ENCODE measurements at places on chromosomes 12 and 14.

DNA sequence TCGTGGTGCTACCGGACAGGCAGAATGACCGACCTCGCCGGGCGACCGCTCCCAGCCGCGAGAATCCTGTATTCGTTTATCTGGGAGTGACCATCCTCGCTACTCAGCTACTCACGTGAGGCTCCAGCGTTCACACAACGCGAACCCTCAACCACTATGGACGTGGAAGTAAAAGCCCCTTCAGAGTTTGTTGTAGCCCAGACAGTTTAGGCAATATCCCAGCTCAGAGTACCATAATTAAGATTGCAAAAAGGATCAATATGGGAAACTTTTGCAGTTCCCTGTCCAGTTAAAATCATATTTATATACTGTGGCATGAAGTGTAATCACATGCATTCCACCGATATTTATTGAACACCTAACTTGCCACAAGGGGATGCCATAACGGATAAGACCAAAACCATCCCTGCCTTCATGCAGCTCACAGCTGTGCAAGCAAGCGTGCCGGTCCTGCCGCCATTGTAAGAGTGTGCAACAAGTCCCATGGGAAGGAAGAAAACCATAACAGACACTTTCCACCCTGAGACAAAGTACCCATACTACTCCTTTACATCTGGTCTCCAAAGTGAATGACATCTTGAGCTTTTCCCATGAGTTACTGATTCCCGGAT is 938 bp upstream of the MAX start:
- DNase-seq: no peak
- H3K27me3 ChIP-seq: no peaks in the 10 kb centered on the region
- H3K4me3 ChIP-seq: peak overlapping the region; percentile 78
- H3K36me3 ChIP-seq: no peaks in the 10 kb centered on the region
- no peaks in the 10 kb centered on the region for H3K4me1 ChIP-seq

DNA sequence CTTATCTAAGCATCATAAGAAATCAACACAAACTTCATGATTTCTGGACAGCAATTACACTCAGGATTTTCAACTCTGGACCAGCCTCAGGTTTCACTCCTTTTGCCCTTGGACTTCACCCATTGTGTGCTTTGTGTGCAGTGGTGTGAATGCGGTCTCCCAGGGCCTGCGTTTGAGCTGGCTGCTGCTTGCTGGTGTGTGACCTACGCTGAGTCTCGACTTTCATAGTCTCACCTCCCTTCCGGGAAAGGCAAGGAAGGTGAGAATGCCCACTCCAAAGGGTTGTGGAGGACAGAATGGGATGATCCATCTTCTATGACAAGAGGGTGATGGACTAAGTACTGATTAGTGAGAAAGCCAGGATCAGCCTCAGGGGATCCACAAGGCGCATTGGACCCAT is 228.8 kb downstream of the C12orf75 start:
- no peak for DNase-seq
- H3K27me3 ChIP-seq: no peaks in the 10 kb centered on the region
- peaks cover 18% of the 10 kb centered on the region for H3K4me1 ChIP-seq
- H3K27ac ChIP-seq: no peak overlapping the region
- no peaks in the 10 kb centered on the region for H3K36me3 ChIP-seq

- peak overlapping the region; percentile 60 for H3K27ac ChIP-seq
- H3K27me3 ChIP-seq: no peaks in the 10 kb centered on the region
- no peaks in the 10 kb centered on the region for H3K36me3 ChIP-seq
- H3K4me3 ChIP-seq: peak overlapping the region; percentile 51
These were observed 1.8 kb upstream of the WNK1 start for GRCh38 chr12:750366-751191.

DNA sequence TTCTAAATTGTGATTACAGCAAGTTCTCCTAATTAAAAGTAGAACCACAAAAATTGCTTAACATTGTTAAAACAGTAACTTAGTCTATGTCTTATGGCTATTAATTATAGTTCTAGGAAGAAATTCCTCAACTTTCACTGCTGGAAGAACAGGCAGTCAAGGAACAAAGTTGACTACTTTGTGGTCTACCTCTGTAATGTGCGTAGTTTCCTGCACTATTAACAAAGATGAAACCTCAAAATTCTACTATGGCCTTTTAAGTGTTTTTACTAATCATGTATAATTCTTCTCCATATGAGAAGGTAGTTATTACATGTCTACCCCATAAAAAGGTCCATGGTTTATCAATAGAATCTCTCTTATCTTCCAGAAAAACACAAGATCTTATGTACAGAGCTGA is 7.6 kb downstream of the RASSF9 start:
- H3K27ac ChIP-seq: peak overlapping the region; percentile 34
- no peaks in the 10 kb centered on the region for H3K27me3 ChIP-seq

- peaks cover 3% of the 10 kb centered on the region for H3K4me1 ChIP-seq
- H3K4me3 ChIP-seq: no peak overlapping the region
- H3K27ac ChIP-seq: no peak overlapping the region
- H3K27me3 ChIP-seq: no peaks in the 10 kb centered on the region
- H3K36me3 ChIP-seq: no peaks in the 10 kb centered on the region
These were observed 238.4 kb downstream of the MED13L start for GRCh38 chr12:116039081-116039480.

GRCh38 chr14:98210045-98210672 is 1061.8 kb downstream of the BCL11B start:
- peaks cover 2% of the 10 kb centered on the region for H3K27me3 ChIP-seq
- H3K4me1 ChIP-seq: no peaks in the 10 kb centered on the region
- H3K4me3 ChIP-seq: no peak overlapping the region

DNA sequence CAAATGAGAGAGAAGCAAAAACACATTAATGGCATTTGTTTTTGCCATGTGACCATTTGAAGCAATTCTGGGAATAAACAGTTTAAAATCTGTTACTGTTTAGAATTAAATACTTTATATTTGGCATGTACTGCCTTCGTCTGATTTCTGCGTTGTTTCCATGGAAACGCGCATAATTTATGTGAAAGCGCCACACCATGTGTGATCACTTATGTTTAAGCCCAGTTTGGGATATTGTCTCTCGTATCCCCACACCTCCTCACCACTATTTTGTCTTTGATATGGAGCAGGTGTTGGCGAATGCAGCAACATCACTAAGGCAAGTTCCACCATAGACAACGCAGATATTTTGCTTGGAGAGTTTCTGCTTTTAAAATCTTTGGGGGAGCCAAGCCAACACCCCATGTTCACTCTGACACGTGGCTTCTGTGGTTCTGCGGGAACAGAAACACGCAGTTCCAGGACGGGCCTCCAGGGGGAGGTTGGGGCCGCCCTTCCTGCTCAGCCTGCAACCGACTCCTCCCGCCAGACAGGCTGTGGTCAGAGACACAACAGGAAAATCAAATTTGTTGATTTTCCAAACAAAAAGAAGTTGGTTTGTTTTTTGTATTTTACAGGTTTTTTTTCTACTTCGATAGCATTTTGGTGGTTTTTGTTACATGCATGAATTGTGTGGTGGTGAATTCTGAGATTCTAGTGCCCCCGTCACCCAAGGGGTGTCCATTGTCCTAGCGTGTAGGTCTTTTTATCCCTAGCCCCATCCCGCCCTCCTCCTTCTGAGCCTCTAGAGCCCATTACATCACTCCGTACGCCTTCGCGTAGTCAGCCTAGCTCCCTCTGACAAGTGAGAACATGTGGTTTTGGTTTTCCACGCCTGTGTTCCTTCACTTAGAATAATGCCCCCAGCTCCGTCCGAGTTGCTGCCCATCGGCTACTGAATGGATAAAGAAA is 101.9 kb upstream of the SFSWAP start:
- no peaks in the 10 kb centered on the region for H3K4me1 ChIP-seq
- H3K4me3 ChIP-seq: no peak overlapping the region
- peaks cover 2% of the 10 kb centered on the region for H3K27me3 ChIP-seq
- no peak for DNase-seq
- H3K36me3 ChIP-seq: no peaks in the 10 kb centered on the region
- H3K27ac ChIP-seq: no peak overlapping the region

- H3K4me3 ChIP-seq: no peak overlapping the region
- H3K36me3 ChIP-seq: no peaks in the 10 kb centered on the region
- H3K27ac ChIP-seq: no peak overlapping the region
- no peaks in the 10 kb centered on the region for H3K4me1 ChIP-seq
- H3K27me3 ChIP-seq: no peaks in the 10 kb centered on the region
- DNase-seq: peak; percentile 7
These were observed 164.1 kb downstream of the ATP23 start for GRCh38 chr12:58105225-58106119.

DNA sequence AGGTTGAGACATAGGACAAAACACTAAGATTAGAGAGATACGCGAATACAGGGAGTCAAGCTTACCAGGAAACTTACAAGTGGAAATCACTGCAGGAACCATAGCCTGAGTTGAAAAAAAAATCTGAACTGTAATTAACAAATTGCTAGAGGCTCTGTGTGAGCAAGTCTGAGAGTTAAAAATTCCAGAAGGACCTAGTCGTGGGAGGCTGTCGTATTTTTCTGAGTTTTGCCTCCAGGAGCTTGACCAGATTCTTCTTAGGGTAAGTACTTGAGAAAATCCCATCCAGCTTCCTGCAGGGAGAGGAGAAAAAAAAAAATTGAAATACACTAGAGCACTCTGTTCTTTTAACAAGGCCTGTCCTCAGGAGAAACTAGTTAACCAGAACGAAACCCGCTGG is 22.7 kb downstream of the DIO2 start:
- H3K4me3 ChIP-seq: no peak overlapping the region
- no peaks in the 10 kb centered on the region for H3K27me3 ChIP-seq
- no peaks in the 10 kb centered on the region for H3K36me3 ChIP-seq

DNA sequence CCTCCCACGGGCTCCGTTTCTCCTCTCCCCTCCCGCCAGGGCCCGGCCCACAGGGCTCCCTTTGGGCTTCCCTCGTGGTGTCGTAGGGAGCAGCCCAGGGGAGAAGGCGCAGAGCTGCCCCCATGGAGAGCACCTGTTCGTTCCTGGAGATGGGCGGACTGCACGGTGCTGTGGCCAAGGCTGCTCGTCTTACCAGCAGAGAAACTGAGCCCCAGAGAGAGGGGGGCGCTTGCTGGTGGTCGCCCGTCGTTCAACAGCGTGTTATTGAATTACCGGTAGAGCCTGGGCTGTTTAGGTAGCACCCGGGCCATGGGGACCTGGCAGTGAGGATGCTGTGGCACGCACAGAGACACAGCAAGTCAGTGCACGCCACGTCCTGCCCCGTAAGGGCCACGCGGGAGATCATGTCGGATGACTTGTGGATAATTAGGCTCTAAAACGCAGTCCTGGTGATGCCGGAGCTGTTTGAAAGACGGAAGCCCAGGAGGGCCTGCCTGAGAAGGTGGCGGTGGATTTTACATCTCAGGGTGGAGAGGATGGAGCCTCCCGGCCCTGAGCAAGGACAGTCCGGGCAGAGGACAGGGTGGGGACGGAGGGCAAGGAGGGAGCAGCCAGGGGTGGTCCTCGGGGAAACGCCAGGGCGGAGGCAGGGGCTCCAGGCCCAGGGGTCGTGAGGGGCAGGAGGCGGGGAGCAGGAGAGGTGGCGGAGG is 134.4 kb downstream of the ADGRD1 start:
- H3K4me1 ChIP-seq: no peaks in the 10 kb centered on the region
- H3K36me3 ChIP-seq: no peaks in the 10 kb centered on the region
- H3K27me3 ChIP-seq: no peaks in the 10 kb centered on the region
- DNase-seq: no peak

GRCh38 chr14:106610691-106611090 is 1084.3 kb downstream of the TMEM121 start:
- H3K36me3 ChIP-seq: no peaks in the 10 kb centered on the region
- H3K27me3 ChIP-seq: no peaks in the 10 kb centered on the region
- H3K4me3 ChIP-seq: no peak overlapping the region
- no peak for DNase-seq

DNA sequence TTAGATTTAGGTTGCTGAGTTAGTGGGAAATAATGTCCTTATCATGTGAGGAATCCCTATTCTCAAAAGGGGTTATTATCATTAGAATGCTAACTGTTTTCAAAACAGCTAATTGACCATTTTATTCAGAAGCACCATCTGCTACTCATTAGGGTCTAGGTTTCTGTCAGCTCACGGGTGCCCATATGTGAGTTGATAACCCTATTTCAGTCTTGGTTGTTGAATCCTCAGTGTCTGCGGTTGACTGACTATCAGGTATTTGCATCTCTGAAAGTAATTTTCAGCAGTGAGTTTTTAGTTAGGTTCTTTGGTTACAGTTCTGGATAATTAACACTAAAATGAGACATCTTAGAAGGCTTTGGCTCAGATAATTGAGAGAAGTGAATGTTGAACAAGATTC is 1404.0 kb downstream of the AACS start:
- no peak for DNase-seq
- no peak overlapping the region for H3K4me3 ChIP-seq
- no peak overlapping the region for H3K27ac ChIP-seq
- H3K36me3 ChIP-seq: no peaks in the 10 kb centered on the region

GRCh38 chr12:52119398-52120254 is 40.1 kb downstream of the SMIM41 start:
- H3K4me3 ChIP-seq: no peak overlapping the region
- no peak for DNase-seq
- H3K27ac ChIP-seq: no peak overlapping the region

DNA sequence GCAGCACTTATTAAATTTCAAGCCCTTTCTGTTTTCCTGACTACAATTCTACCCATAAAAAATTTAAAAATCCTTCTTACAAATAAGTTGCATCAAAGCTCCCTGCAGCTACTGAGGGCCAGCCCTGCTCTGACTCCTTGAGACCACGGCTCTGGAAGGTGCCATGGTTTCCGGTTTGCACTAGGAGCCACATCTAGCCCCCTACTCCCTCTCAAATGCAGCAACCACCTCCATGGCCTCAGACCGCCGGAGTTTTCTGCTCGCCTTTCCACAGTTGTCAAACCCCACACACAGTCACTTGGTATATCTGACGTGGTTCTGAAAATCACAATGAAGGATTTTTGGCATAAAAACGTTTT is 30.1 kb downstream of the P2RX4 start:
- H3K36me3 ChIP-seq: peaks cover 3% of the 10 kb centered on the region
- no peak overlapping the region for H3K27ac ChIP-seq
- H3K4me3 ChIP-seq: no peak overlapping the region
- no peaks in the 10 kb centered on the region for H3K27me3 ChIP-seq
- H3K4me1 ChIP-seq: no peaks in the 10 kb centered on the region

DNA sequence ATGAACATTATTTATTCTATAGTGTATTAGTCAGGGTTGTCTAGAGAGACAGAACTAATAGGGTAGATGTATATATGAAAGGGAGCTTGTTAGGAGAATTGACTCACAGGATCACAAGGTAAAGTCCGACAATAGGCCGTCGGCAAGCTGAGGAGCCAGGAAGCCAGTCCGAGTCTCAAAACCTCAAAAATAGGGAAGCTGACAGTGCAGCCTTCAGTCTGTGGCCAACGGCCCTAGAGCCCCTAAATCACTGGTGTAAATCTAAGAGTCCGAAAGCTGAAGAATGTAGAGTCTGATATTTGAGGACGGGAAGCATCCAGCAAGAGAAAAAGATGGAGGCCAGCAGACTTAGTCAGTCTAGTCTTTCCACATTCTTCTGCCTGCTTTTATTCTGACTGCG is 912.2 kb downstream of the FLRT2 start:
- H3K36me3 ChIP-seq: no peaks in the 10 kb centered on the region
- no peak for DNase-seq
- no peak overlapping the region for H3K4me3 ChIP-seq
- H3K27me3 ChIP-seq: no peaks in the 10 kb centered on the region
- H3K4me1 ChIP-seq: no peaks in the 10 kb centered on the region

- H3K4me1 ChIP-seq: no peaks in the 10 kb centered on the region
- H3K36me3 ChIP-seq: no peaks in the 10 kb centered on the region
- H3K27ac ChIP-seq: no peak overlapping the region
- H3K4me3 ChIP-seq: no peak overlapping the region
These were observed 12.2 kb upstream of the SPTSSA start for GRCh38 chr14:34474187-34474679.

GRCh38 chr14:85991156-85991555 is 461.2 kb downstream of the FLRT2 start:
- H3K4me1 ChIP-seq: no peaks in the 10 kb centered on the region
- H3K27ac ChIP-seq: no peak overlapping the region
- no peak overlapping the region for H3K4me3 ChIP-seq

GRCh38 chr12:112759786-112760185 is 31.8 kb upstream of the RPH3A start:
- no peaks in the 10 kb centered on the region for H3K36me3 ChIP-seq
- H3K4me3 ChIP-seq: no peak overlapping the region
- DNase-seq: no peak
- no peaks in the 10 kb centered on the region for H3K4me1 ChIP-seq
- no peaks in the 10 kb centered on the region for H3K27me3 ChIP-seq
